ENCODE measurements at places on chromosomes 7 and 10.

- peaks cover 3% of the 10 kb centered on the region for H3K36me3 ChIP-seq
- H3K27me3 ChIP-seq = no peaks in the 10 kb centered on the region
- H3K4me3 ChIP-seq = no peak overlapping the region
- no peaks in the 10 kb centered on the region for H3K4me1 ChIP-seq
These were observed 2.6 kb upstream of the PPIF start for GRCh38 chr10:79344502-79345195.

DNA sequence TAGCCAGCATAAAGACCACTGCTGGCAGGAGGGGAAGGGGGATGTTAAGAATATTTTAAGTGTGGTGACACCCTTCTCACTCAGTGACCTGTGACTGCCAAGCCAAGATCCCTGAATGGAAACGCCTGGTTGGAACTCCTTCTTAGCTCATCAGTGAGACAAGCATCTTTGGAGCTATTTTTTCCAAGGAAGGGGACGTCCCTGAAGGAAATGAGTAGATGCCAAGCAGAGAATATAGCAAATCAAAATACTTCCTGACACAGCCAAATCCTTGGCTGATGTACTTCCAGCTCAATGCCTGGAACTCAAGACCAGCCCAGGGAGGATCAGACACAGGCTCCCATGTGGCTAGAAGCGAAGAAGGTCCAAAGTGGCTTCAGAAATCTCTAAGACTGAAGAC, 82.2 kb downstream of the SORBS1 start:
- peaks cover 87% of the 10 kb centered on the region for H3K4me1 ChIP-seq
- no peak overlapping the region for H3K4me3 ChIP-seq
- H3K36me3 ChIP-seq = peaks cover 1% of the 10 kb centered on the region
- no peak overlapping the region for H3K27ac ChIP-seq
- no peak for DNase-seq

- no peak for DNase-seq
- no peak overlapping the region for H3K27ac ChIP-seq
These were observed 210.5 kb upstream of the KLF6 start for GRCh38 chr10:3995302-3996210.

GRCh38 chr7:79050603-79051002, 402.9 kb downstream of the MAGI2 start:
- H3K27me3 ChIP-seq = no peaks in the 10 kb centered on the region
- H3K36me3 ChIP-seq = no peaks in the 10 kb centered on the region
- no peak overlapping the region for H3K27ac ChIP-seq
- no peak for DNase-seq
- H3K4me3 ChIP-seq = no peak overlapping the region
- 0 out of 2 replicates have a peak, but pooled peaks cover 4% of the 10 kb centered on the region for H3K4me1 ChIP-seq

DNA sequence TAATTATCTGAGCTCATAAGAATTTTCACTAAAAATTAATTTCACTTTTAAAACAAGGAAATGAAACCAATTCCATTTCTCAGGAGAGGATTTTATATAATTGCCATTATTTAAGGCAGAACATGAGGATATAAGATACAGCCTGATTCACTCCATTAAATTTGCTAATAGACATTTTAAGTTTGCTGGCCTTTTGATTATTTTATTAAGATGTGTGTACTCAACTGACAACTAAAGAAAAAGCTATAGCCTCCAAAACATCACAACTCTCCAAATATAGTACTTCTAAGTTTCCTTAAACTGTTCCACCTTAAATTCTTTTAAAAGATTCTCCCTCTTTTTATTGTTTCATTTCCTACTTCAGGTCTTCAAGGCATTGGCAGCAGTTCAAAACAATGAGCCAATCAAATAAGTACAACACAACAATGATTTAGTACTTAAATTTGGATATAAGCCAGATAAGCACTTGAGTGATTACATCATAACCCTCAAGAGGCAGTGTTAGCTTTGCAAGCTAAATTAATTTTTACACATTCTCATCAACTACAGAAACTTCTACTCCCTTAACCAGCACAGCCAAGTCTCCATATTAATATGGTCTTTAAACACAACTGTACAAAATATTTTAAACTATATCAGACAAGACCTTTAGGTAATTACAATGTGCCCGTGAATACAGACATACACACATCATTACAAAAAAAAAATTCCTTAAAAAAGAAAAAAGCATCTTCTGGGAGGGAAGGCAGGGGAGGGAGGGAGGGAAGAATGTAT, 121.8 kb downstream of the KMT2C start:
- no peaks in the 10 kb centered on the region for H3K27me3 ChIP-seq
- H3K36me3 ChIP-seq = no peaks in the 10 kb centered on the region
- H3K27ac ChIP-seq = no peak overlapping the region
- H3K4me1 ChIP-seq = no peaks in the 10 kb centered on the region
- DNase-seq = no peak

- no peaks in the 10 kb centered on the region for H3K27me3 ChIP-seq
- no peak for DNase-seq
- peak overlapping the region; percentile 74 for H3K27ac ChIP-seq
- no peak overlapping the region for H3K4me3 ChIP-seq
These were observed 121.3 kb downstream of the ARID5B start for GRCh38 chr10:62022830-62023229.

DNA sequence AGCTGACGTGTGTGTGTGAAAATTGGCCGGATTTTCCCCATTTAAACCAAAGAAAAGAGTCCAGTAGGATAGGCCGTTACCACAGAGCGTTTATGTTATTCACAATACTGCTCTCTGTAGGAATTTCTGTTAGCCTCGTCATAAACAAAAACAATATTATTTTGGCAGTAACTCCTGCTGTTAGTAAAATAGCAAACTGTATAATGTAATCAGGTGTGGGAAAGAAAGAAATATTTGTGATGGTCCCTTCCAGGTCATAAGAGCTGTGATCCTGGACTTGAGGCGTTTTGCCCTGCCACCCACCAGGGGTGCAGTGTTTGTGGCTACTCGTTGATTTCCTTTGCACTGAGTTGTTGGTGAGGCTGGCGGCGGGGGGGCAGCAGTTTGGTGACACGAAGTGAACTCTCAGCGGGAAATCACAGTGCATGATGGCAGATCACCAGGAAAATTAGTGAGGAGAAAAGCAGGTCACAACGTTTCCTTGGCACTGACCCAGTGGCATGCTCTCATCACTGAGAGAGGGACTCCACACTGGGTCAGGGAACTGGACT, 2.8 kb downstream of the EEPD1 start:
- DNase-seq = no peak
- H3K27me3 ChIP-seq = no peaks in the 10 kb centered on the region
- H3K4me1 ChIP-seq = peaks cover 9% of the 10 kb centered on the region
- H3K27ac ChIP-seq = no peak overlapping the region
- no peaks in the 10 kb centered on the region for H3K36me3 ChIP-seq

GRCh38 chr10:113442336-113442735, 110.5 kb upstream of the HABP2 start:
- no peak overlapping the region for H3K27ac ChIP-seq
- DNase-seq = no peak
- H3K4me1 ChIP-seq = peaks cover 9% of the 10 kb centered on the region
- H3K4me3 ChIP-seq = no peak overlapping the region

GRCh38 chr10:33419311-33419710, 84.8 kb upstream of the NRP1 start:
- no peaks in the 10 kb centered on the region for H3K27me3 ChIP-seq
- H3K4me1 ChIP-seq = no peaks in the 10 kb centered on the region
- no peak overlapping the region for H3K4me3 ChIP-seq
- no peak overlapping the region for H3K27ac ChIP-seq
- DNase-seq = no peak

- peaks cover 73% of the 10 kb centered on the region for H3K4me1 ChIP-seq
- H3K27ac ChIP-seq = no peak overlapping the region
- DNase-seq = no peak
- H3K27me3 ChIP-seq = no peaks in the 10 kb centered on the region
These were observed 16.2 kb upstream of the ZNF488 start for GRCh38 chr10:47400251-47400650.

DNA sequence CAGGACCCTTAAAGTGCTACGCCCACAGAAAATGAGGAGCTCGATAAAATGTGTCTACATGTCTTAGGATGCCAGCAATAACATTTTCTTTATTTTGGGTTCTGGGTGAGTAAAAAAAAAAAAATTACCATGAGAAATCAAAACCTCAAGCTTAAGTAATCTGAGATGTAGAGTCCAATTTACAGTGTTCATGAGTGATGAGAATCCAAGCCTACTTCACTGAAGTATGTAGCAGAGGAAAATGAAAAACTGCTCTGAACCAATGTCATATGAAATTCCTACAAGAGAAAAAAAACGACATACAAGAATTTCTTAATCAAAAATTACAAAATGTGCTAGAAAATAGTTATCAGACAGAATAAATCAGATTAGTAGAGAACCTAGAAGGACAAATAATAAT, 274.4 kb downstream of the HTR7 start:
- no peak overlapping the region for H3K27ac ChIP-seq
- H3K4me1 ChIP-seq = peaks cover 17% of the 10 kb centered on the region
- H3K4me3 ChIP-seq = no peak overlapping the region

GRCh38 chr7:105413887-105414437, 25.2 kb upstream of the SRPK2 start:
- no peak overlapping the region for H3K4me3 ChIP-seq
- DNase-seq = no peak
- no peaks in the 10 kb centered on the region for H3K27me3 ChIP-seq
- no peaks in the 10 kb centered on the region for H3K4me1 ChIP-seq

DNA sequence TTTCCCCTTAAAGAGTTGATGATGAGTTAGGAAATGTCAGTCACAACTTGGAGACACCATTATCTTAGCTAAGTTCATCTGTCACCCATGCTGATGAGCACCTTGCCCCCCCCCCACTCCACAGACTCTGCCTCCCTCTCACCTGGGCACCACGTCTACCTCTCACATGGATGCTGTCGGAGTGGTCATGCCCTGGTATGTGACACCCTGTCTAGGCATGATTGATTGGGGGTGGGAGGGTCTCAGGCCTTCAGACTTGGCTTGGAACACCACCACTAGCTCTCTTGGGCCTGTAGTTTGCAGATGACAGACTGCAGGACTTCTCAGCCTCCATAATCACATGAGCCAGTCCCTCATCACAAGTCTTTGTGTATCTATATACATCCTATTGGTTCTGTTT, 78.0 kb downstream of the WDR37 start:
- DNase-seq = no peak
- no peaks in the 10 kb centered on the region for H3K27me3 ChIP-seq
- no peak overlapping the region for H3K27ac ChIP-seq
- no peak overlapping the region for H3K4me3 ChIP-seq
- H3K4me1 ChIP-seq = no peaks in the 10 kb centered on the region
